ENCODE measurements at places on chromosomes 16 and 17.

DNA sequence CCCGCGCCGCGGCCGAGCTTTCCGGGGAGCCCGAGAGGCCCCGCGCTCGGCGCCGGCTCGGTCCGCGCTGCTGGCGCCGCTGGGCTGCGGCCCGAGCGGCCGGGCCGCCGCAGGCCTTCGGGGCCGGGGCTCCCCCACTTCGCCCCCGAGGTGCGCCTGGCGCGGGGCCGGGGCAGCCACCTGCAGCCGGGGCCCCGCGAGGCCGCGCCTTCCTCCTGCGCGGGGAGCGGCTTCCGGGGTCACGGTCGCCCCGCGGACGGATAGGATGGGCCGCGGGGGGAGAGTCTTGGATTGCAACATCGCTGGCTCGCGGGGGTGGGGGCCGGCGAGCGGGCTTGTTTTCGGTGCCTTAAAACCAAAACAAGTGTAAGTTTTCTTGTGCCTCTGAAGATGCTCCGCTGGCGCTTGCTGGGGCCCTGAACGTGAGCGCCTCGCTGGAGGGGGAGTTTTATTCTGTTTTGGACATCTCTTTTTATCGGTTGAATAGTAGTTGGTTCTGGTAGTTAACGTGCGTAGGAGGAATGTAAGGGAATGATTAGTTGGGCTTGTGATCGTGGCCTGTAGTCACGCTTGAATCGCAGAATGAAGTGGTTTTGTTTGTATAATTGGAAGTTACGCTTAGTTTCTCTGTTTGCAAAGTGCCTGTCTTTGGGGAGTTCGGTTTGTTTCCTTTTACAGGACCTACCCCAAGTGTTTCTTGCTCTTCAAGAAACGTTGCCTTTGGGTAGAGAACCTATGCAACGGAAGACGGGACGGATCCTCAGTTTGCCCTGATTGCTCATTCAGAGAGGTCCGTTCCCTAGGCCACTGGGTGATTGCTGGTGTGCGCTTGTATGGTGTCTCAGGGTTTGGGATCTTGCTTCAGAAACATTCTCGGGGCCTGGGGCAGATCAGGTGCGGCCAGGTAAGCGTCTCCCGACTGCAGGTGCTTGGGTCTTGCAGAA, 724 bp downstream of the UBE2I start:
- H3K27ac ChIP-seq, result peak overlapping the region; percentile 97
- H3K4me3 ChIP-seq, result peak overlapping the region; percentile 91
- DNase-seq, result peak; percentile 50
- H3K27me3 ChIP-seq, result peaks cover 4% of the 10 kb centered on the region

DNA sequence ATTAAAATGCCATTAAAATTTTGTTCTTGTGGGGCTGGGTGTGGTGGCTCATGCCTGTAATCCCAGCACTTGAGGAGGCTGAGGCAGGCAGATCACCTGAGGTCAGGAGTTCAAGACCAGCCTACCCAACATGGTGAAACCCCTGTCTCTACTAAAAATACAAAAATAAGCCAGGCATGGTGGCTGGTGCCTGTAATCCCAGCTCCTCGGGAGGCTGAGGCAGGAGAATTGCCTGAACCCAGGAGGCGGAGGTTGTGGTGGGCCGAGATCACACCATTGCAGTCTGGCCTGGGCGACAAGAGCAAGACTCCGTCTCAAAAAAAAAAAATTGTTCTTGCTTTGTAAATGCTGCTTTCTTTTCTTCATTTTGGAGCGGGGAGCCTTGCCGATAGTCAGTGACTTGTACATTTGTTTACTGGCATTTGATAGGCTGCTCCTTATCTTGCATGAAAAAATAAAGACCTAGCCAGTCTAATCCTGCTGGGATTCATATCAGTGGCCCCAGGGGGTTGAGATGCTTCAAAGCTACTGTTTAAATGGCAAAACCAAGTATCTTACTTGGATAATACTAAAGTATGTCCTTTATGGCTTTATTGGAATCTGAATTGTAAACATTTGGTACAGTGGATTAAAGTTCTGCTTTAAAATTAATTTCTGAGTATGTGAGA, 3.3 kb upstream of the CLTC start:
- no peak overlapping the region for H3K4me3 ChIP-seq
- H3K4me1 ChIP-seq, result peaks cover 13% of the 10 kb centered on the region
- no peaks in the 10 kb centered on the region for H3K27me3 ChIP-seq
- H3K36me3 ChIP-seq, result no peaks in the 10 kb centered on the region
- H3K27ac ChIP-seq, result no peak overlapping the region

- H3K36me3 ChIP-seq, result no peaks in the 10 kb centered on the region
- no peaks in the 10 kb centered on the region for H3K4me1 ChIP-seq
- DNase-seq, result no peak
- H3K4me3 ChIP-seq, result no peak overlapping the region
- H3K27me3 ChIP-seq, result no peaks in the 10 kb centered on the region
- H3K27ac ChIP-seq, result no peak overlapping the region
These were observed 21.9 kb downstream of the CMIP start for GRCh38 chr16:81466356-81466980.

DNA sequence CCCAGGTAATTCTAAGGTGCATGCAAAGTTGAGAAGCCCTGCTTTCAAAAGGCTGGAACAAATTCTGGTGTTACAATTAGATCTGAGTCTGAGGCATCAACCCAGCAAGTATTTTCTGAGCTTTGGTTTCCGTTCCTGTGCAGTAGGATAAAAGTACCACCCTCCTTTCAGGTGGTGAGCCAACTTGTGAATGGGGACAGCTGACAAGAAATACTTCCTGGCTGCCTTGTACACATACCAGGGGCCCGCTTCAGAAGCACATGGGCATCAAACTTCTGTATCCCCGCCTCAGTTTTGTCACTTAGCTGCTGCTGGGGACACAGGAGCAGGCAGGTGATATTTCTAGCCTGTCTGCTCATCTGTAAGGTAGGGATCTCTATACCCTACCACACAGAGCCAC, 252.2 kb downstream of the CPPED1 start:
- H3K4me3 ChIP-seq, result no peak overlapping the region
- H3K27ac ChIP-seq, result no peak overlapping the region
- no peaks in the 10 kb centered on the region for H3K27me3 ChIP-seq
- no peaks in the 10 kb centered on the region for H3K4me1 ChIP-seq
- no peaks in the 10 kb centered on the region for H3K36me3 ChIP-seq
- DNase-seq, result no peak

DNA sequence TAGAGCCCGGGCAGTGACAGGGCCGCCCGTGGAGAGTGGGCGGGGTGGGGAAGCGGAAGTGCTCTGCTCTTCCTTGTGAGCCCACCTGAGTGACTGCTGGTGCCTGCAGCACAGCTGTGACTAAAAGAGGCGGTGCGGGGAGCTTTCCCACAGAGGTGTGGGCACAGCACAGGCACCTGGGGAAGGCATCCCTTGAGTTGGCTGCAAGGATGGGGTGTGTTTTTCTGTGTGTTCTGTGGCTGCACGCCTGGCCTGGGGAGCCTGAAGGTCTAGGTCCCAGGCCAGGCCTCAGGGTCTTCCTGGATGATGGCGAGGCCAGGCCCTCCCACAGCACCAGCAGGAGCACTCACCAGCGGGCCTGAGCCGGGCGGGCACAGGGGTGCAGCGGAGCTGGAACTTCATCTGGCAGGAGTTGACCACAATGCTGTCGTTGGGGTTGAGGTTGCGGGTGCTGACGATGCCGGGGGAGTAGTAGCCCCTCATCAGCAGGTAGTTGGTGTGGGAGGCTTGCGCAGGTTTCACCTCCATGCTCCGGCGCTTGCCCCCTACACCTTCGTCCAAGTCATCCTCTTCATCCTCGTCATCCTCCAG, 67.1 kb downstream of the IL21R start:
- no peak overlapping the region for H3K27ac ChIP-seq
- no peaks in the 10 kb centered on the region for H3K27me3 ChIP-seq
- no peak for DNase-seq
- no peaks in the 10 kb centered on the region for H3K4me1 ChIP-seq
- no peak overlapping the region for H3K4me3 ChIP-seq
- peaks cover 99% of the 10 kb centered on the region for H3K36me3 ChIP-seq

Data from tibial artery (tissue), 4 donors.